C1 segment of cervical spinal cord (tissue), 14 donors: ENCODE measurements at places on chromosomes 1 and 21.

GRCh38 chr1:53061123-53061858, 722 bp upstream of the PODN start:
- DNase-seq = no peak

- DNase-seq = no peak
These were observed 41.7 kb upstream of the ZNF326 start for GRCh38 chr1:89953131-89953626.

DNA sequence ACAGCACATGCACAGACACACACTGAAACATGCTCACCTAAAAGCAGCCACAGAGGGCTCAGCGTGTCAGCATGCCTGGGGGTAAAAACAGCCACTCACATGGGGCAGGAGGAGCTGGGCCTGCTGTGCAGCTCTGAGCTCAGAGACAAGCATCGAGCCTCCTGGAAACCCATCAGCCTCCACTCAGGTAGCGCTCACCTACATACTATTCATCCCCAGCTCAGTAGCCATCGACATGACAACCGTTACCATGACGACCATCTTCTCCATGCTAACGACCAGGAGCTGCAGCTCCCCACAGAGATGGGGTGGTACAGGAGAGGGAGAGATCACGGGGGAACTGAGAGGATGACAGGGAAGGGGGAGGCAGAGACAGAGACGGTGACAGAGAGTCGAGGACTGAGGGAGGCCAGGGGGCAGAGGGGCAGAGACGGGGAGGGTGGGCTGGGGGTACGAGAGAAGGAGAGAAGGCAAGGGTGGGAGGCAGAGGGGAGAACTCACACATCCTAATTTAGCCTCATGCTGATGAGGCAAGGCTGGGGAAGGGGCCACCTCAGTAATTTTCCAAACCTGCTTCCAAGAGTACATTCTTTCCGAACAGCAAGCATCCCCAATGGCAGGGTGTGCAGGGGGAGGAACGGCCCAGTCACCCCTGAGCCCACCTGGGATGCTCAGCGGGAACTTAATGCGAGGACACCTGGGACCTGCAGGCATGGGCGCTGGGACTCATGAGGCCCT, 28.4 kb downstream of the SDC3 start:
- no peak for DNase-seq

DNA sequence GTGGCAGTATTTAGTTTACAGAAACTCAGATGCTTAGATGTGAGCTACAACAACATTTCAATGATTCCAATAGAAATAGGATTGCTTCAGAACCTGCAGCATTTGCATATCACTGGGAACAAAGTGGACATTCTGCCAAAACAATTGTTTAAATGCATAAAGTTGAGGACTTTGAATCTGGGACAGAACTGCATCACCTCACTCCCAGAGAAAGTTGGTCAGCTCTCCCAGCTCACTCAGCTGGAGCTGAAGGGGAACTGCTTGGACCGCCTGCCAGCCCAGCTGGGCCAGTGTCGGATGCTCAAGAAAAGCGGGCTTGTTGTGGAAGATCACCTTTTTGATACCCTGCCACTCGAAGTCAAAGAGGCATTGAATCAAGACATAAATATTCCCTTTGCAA, 59.7 kb upstream of the ZNF326 start:
- DNase-seq = peak; percentile 13

DNA sequence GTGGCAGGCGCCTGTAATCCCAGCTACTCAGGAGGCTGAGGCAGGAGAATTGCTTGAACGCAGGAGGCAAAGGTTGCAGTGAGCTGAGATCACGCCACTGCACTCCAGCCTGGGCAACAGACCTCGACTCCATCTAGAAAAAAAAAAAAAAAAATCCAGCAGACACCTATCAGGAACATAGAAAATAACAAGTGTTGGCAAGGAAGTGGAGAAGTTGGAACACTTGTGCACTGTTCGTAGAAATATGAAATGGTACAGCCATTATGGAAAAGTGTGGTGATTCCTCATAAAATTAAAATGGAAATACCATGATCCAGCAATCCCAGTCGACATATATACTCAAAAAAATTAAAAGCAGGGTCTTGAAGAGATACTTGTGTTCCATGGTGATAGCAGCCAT, 12.0 kb upstream of the C1orf162 start:
- DNase-seq = no peak

DNA sequence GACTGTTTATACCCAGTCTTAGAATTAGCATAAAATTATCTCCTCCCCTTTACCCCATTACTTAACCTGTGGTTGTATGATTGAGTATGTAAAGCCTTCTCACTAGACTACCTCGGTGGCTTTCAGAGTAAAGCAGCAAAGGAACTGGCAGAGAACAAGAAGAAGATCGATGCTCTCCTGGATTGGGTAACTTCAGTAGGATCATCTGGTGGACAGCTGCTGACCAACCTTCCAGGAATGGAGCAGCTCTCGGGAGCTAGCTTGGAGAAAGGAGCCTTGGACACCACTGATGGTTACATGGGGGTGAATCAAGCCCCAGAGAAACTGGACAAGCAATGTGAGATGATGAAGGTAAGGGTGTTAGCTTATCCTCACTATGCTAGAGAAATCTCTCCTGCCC, 138.6 kb upstream of the BMP8A start:
- DNase-seq = no peak

- no peak for DNase-seq
These were observed 177.3 kb upstream of the LYPLAL1 start for GRCh38 chr1:218996362-218996761.

DNA sequence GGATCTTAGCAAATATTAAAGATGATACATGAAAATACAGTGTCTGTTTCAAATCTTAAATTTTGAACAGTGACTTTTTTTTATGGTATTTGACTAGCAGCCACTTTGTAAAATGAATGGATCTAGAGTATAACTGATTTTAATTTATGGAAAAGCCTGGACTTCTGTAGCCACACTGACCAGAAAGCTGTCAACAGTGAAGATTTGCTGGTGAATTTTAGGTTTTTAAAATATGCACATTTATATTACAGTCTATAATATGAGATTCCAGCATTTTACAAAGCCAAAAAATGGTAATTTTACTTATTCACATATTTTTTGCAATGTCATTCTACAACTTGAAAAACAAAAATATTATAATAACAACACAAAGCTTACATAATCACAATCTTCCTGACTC, 131.8 kb downstream of the NEGR1 start:
- DNase-seq = no peak

- no peak for DNase-seq
These were observed 19.2 kb downstream of the SLC19A2 start for GRCh38 chr1:169466259-169467230.

DNA sequence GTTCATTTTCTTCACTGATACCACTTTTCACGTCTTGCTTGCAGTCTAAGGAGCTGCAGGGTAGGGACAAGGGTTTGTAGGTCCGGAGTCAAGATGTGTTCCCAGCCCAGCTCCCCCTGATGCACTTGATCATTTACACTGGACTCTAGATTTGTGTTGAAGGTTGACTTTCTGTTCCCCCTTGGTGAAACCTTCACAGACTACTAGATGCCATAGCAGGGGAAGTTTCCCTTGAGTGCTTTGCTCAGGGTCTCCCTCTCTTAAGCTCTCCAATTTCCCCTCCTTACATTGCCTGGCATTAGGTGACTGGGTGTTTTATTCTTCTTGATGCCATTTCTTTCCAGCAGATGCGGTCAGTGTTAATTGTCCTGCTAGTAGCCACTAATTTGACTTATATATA, 8.0 kb upstream of the RAB3GAP2 start:
- DNase-seq = no peak

DNA sequence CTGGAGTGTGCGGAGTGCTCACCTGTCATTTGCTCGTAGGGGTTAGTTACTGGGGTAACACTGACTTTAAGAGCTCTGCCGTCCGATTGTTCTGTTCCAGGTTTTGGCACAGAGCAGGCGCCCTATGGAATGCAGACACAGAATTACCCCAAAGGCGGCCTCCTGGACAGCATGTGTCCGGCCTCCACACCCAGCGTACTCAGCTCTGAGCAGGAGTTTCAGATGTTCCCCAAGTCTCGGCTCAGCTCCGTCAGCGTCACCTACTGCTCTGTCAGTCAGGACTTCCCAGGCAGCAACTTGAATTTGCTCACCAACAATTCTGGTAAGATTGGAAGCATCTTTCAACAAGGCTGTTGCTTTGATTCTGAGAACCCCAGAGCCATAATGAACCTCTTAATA, 12.6 kb downstream of the ETS2 start:
- no peak for DNase-seq

- no peak for DNase-seq
These were observed 3.2 kb upstream of the PARS2 start for GRCh38 chr1:54767526-54767925.
